ENCODE measurements at places on chromosomes 7 and 10.

- no peak for DNase-seq
These were observed 37.6 kb upstream of the COL1A2 start for GRCh38 chr7:94357076-94357475.

- DNase-seq = no peak
These were observed 588.2 kb upstream of the KCND2 start for GRCh38 chr7:119684763-119685162.

- no peak for DNase-seq
These were observed 87.0 kb downstream of the NEUROD6 start for GRCh38 chr7:31253532-31253931.

DNA sequence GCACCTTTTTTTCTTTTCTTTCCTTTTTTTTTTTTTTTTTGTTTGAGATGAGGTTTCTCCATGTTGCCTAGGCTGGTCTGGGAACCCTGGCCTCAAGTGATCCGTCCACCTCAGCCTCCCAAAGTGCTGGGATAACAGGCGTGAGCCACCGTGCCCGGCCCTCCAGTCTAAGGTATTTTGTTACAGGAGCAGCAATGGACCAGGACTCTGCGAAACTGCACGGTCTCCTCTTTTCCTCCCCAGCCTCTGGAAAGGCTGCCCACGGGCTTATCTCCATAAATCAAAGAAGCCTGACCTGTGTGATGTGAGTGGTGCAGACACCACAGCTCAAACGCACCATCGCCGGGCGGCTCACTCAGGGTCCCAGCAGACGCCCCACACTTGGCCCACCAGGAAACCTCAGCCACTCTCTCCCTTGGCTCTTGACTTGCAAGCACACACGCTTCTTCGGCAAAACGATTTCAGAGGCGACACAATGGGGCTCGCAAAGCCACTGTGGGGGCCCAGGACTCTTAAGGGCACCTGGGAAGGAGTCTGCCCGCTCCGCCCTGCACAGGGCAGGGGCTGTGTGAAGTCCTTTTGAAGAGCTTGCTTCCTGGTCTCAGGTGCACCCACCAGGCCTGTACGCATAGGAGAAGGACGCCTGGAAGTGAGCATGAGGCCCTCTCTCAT, 20.6 kb downstream of the WDR86 start:
- no peak for DNase-seq

DNA sequence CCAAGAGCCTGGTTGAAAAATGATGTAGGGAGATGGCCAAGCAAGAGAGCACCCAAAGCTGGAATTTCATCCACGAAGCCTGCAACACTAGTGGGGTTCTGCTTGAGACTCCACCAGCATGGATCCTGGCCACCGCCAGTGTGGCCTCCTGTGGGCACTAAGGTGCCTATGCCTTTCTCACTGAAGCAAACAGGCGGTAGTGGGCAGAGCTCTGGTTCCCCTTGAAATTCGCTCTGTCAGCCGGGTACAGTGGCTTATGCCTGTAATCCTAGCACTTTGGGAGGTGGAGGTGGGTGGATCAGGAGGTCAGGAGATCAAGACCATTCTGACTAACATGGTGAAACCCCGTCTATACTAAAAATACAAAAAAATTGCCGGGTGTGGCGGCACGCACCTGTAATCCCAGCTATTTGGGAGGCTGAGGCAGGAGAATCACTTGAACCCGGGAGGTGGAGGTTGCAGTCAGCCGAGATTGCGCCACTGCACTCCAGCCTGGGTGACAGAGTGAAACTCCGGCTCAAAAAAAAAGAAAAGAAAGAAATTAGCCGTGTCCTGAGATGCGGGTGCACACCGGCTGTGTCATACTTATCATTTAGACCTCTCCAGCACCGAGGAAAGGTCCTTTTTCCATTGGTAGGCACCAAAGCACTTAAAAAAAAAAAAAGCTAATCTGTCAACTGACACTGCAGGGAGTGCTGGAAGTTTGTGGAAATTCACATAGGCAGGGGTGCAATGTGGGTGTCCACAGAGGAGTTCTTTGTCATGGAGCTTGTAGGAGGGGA, 28.3 kb downstream of the CCM2 start:
- peak; percentile 32 for DNase-seq

DNA sequence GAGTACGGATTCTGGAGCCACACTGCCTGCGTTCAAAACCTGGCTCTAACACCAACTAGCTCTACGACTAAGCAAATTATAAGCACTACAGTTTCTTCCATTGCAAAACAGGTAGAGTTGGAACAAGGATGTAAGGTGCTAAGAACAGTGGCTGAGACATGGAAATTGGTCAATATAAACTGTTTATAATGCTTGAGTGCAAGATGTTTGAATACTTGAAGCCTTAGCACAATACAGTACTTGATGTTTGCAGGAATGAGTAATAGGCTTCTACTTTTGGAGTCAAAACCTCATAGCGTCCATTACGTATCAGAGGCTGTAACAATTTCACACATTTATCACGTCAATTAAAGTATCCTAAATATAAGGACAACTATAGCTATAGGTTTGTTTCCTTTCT, 6.9 kb downstream of the NT5C2 start:
- DNase-seq = no peak

DNA sequence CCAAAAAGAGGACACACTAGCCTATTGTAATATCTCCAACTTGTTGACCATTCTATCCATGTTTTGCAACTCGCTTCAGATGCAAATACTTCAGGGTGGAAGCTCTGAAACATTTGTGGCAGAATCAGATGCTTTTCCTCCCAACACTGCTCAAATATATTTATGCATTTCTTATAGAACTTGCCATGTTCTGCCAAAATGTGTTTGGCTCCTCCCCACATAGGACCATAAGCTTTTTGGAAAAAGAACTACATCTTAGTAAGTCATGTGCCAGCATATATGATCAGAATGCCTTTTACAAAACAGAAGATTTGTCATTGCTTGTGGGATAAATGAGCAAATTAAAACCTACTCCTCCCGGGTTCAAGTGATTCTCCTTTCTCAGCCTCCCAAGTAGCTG, 484.5 kb downstream of the TNS3 start:
- no peak for DNase-seq
